ENCODE measurements at places on chromosomes 6 and 20.
A peak's percentile ranks its signal among the peaks of the same experiment; 100 is the strongest.

- no peak for DNase-seq
These were observed 98.3 kb downstream of the TIAM2 start for GRCh38 chr6:155093430-155093829.

- DNase-seq: no peak
These were observed 2.0 kb upstream of the ACSS1 start for GRCh38 chr20:25059866-25060465.

DNA sequence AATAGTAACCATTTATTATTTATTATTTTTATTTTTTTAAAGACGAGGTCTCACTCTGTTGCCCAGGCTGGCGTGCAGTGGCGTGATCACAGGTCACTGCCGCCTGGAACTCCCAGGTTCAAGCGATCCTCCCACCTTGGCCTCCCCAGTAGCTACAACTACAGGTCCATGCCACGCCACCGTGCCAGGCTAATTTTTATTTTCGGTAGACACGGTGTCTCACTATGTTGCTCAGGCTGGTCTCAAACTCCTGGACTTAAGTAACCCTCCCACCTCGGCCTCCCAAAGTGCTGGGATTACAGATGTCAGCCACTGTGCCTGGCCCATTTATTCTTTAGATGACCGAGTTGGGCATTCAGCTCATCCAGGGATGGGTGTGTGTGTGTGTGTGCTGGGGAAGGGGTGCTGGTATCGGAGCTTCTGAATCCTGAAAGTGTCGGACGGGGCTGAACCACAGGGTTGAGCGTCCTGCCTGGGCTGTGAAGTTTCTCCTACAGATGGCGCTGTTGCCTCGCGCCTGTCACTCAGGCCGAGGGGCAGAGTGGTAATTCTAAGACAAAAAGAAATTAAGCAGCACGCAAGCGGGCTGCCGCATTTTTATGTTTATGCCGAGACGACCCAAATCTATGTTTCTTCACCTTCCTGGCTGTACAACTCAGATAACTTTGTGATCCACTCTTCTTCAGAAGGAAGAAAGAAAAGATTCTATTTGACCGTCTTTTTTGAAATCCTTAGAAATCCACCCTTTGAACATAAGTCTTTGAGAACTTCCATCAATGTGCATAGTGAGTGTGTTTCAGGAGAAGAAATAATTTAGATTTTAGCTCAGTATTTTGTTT lies 252.8 kb downstream of the CDH26 start:
- peak; percentile 80 for DNase-seq

DNA sequence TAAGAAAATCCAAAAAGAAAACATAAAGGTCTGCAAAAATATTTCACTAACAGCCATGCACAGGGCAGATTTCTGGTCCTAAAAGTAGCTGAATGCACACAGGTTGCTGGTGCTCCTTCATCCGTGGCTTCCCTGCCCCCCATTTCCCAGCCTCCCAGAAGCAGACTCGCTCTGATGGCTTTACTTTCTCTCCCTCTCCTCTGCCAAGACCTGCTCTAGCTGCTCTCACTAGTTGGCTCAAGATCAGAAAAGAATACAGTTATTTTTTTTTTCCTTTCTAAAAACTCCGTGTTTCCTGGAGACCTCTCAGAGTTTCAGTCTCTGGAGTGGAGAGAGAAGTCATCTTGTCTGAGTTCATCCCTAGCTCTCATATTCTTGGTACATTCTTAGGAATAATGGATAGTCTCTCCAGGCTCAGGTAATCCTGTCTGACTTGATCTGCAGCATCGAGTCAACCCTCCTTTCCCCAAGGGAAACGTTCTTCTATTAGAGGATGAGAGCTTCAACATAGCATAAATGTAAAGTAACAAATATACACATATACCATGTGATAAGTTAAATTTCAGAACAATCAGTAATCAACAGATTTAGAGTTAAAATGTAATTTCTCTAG lies 214.2 kb downstream of the TBC1D7 start:
- DNase-seq: no peak

DNA sequence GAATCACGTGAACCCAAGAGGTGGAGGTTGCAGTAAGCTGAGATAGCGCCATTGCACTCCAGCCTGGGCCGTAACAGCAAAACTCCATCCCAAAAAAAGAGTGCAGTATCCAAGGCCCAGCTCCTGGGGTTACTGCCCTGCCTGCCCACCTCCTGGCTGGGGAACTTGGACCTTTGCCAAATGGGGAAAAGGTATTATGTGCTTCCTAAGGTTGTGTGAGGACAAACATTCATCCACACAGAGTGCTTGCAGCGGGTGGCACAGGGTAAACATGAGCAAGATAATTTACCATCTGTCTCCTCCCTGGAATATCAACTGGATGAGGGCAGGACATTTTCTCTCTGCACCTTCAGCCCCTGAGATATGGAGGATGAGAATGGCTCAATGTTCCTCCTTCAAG lies 94.9 kb upstream of the POPDC3 start:
- no peak for DNase-seq

DNA sequence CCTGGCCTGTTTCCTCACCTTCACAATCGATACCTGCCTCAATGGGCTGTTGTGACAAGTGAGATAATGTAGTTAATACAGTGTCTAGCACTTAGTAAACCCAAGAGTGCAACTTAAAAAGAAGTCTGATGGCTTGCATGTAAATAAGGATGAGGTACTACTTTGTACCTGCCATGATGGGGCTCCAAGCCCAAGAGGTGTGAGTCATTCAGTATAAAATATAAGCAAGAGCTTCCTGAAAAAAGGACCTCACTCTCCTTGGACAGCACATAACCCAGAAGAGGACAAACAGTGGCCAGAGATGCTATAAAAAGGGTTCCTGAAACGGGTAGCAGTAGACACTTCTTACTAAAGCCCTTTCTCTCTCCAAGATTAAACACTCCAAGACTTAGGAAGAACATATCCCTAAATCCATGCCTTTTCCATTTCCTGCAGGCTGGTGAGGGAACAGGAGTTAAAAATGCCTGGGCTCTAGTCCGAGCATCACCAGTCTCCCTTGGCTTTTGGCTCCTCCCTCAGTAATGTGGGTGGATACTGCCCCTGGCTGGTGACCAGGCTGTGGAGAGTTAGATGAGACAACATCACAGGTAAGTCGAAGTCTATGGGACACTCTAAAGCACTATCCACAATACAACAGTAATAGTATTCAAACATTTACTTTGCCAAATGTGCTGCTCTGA lies 4.3 kb downstream of the UBE2V1 start:
- peak; percentile 14 for DNase-seq

DNA sequence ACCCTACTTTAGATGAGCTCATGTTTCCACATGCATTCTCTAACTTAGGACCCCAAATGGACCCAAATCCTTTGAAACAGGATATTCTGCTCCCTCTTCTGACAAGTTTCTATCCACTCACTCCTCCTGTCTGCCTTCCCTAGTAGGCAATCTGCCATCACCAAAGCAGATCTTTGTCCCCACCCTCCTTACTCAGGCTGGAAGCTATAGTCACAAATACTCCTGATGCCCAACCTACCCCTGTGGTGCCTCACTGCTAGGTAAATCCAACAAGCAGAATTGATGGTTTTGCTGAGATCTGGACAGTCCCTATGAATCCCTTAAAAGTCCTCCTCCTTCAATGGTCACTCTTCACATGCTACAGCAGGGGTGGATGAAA lies 21.7 kb downstream of the ELOVL5 start:
- no peak for DNase-seq

- DNase-seq: no peak
These were observed 980.3 kb upstream of the FLRT3 start for GRCh38 chr20:15317546-15318232.

DNA sequence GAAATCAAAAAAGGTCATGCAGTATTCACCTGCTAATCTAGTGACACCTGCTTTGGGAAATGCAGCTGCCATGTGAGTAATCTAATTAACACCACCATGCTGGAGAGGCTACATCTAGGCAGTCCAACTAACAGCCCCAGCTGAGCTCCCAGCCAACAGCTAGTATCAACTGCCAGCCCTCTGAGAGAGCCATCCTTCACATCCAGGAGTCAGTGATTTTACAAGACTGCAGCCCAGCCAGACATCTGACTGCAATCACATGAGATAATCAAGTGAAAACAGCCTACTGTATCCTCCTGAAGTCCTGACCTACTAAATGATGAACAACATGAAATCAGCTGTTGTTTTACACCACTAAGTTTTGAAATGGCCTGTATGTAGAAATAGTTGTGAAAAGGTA lies 298.4 kb downstream of the TRDN start:
- DNase-seq: no peak

GRCh38 chr6:20440296-20440695 lies 38.6 kb downstream of the E2F3 start:
- DNase-seq: no peak
